AML-193 (cell line): ENCODE measurements at places on chromosomes 13 and 19.

GRCh38 chr13:98176777-98177608 is at the start of gene RNF113B:
TSS of gene RNF113B (minus strand) at chr13:98177269. CDS start at chr13:98177236, 33 bp downstream.
- no peak for DNase-seq

- peak; percentile 90 for DNase-seq
Observed at GRCh38 chr19:4539693-4540581, at the start of gene LRG1. TSS of gene LRG1 (minus strand) at chr19:4540036. CDS start at chr19:4540013, 23 bp downstream.

- DNase-seq: no peak
Observed at GRCh38 chr13:110713642-110713952, at the start of gene ING1. TSS of gene ING1 (plus strand) at chr13:110713700. CDS start at chr13:110714150, 450 bp downstream.

GRCh38 chr19:38561658-38562057 is 56.1 kb downstream of the MAP4K1 start:
- no peak for DNase-seq

DNA sequence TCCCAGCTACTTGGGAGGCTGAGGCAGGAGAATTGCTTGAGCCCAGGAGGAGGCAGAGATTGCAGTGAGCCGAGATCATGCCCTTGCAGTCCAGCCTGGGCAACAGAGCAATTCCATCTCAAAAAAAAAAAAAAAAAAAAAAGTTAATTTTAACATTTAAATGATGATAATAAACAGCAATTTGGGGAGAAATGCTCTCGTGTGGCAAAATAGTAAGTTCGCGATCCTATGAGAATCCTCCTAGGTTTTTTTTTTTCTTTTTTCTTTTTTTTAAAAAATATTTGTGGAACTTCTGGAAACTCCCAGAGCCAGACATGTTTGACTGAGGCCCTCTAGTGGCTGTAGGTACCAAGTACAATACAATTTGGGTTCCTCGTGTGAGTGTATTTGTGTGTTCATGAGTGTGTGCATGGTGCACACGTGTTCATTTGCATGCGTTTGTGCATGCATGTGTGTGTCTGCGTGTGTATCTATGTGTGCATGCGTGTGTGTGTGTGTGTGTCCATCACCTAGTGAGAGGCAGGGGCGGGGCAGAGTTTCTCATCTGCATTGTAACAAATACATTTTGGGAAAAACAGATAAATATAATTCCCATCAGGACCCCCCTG is 31.2 kb downstream of the TMPRSS9 start:
- DNase-seq: peak; percentile 75

GRCh38 chr19:38695317-38695683 is 47.9 kb downstream of the ACTN4 start:
- DNase-seq: no peak

- DNase-seq: no peak
Observed at GRCh38 chr13:66275416-66275815, 954.7 kb downstream of the PCDH9 start.

- no peak for DNase-seq
Observed at GRCh38 chr19:39438270-39438934, 2.7 kb upstream of the RPS16 start.

- peak; percentile 19 for DNase-seq
Observed at GRCh38 chr19:31312009-31312676, 37.1 kb downstream of the TSHZ3 start.

GRCh38 chr13:102868366-102868936 is 22.6 kb downstream of the ERCC5 start:
- DNase-seq: no peak

DNA sequence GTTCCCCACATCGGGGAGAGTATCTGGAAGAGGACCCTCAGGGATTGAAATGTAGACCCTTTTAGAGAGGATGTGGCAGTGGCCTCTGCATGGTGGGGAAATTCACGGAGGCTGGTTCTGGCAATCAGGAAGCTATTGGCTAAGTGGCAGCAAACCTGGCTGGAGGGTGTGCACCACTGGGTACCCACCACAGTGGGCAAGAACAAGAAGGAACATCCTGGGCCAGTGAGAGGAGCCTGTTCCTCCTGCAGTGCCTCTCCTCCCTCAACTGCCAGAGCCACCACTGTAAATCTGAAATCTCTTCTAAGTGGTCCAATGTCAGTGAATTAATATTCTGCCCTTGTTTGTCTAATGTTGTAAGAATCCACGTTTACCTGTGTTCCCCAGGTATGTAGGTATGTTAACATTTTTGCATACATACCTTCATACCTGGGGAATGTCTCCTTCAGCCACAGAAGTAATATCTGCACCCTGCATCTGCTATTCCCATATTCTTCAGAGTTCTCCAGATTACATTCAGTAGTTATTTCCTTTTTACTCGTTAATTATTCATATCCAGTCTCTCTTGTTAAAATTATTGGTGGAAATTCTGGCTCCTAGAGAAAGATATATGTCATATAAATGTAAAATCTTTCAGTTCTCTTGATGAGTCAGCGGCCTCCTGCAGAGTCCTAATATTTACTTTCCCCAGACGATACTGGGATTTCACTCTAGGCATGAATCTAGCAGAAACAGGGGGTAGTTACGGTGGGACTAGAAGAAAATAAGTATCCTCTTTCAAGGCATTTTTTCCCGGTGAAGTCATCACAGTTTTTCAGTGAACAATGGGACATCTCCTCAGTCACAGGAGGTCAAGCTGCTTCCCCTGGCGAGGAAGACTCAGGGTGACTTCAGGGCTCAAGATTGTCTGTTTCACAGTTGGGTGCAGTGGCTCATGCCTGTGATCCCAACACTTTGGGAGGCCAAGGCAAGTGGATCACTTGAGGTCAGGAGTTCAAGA is 148.3 kb downstream of the MYO16 start:
- DNase-seq: no peak

DNA sequence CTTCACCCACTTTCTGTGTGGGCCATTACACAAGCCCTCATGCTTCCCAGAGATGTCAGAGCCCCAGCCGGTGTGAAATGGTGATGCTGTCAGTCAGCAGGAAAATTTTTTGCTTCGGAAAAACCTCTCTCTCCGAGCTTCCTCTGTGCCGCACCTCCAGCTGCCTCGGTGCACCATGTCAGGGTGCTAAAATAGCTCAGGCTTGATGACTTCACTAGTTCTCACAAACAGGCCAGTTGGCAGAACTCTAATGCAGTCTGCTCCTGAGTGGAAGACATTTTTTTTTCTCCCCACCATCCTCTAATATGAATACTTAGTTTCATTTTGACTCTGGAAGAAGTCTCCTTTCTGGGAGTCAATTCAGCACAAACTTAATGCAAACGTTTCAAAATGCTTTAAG is 71.3 kb downstream of the KLF12 start:
- no peak for DNase-seq

GRCh38 chr13:111394211-111394922 is 73.9 kb downstream of the TEX29 start:
- no peak for DNase-seq

DNA sequence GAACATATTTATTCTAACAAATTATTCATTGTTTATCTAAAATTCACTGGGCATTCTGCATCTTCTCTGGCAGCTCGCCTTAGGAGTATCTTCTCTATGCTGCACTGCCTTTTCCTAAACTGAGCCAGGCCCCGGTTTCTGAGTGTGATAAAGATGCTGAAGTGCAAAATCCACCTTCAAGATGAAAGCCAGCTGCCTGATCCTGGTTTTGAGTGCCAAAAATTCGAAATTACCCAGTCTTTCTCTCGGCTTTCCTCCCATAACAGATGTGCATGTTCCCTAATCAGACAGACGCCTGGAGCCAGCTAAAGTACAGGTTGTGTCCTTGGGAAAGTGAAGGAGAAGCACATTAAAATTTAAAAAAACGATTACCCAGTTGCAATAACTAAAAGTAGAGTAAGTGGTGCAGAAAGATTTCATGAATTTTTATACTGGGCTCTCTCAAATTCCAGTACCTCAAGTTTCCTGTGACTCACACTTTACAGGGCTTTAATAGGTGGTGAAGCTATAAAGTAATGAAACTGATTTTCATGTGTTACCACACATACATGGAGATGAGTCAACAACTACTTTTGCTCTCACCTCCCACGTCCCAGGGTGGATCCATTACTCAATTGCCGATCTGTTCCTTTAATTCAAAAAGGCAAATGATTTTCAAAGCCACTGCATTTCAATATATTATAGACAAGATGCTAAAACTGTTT is 65.0 kb upstream of the GTF2F2 start:
- DNase-seq: peak; percentile 29

- no peak for DNase-seq
Observed at GRCh38 chr19:5107432-5108122, 138.7 kb downstream of the KDM4B start.

GRCh38 chr13:64054321-64054720 is 2638.7 kb upstream of the PCDH20 start:
- no peak for DNase-seq

- no peak for DNase-seq
Observed at GRCh38 chr13:113950451-113951245, 23.2 kb downstream of the C13orf46 start.

DNA sequence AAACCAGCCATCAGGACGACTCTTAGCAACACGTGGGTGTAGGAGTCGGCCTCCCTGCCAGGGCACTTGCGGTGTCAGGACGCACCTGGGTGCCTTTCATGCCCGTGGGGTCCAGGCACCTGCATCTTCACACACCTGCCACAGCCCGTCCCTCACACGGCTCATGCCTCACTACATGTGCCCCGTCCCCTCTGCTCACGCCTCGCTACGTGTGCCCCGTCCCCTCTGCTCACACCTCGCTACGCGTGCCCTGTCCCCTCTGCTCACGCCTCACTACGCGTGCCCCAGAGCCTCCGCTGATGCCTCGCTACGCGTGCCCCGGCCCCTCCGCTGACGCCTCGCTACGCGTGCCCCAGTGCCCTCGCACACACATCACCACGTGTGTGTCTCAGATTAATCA is 58.0 kb upstream of the F7 start:
- DNase-seq: no peak

DNA sequence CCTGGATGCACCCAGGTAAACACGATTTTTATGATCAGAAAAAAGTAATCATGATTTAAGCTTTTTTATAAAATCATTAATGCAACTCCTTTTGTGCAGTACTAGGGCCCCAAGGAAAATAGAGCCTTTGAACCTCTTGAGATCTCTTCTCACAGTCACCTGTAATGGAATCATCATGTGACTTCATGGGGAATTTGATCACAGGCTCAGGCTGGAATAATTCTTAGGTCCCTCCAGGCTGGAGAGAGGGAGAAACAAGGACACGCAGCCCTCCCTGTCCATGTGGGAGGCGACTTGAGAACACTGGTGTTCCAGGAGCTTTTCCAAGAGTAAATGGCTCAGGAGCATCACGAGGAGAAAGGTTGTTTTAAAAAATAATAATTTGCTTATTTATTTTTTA is 156.1 kb downstream of the NUFIP1 start:
- no peak for DNase-seq

DNA sequence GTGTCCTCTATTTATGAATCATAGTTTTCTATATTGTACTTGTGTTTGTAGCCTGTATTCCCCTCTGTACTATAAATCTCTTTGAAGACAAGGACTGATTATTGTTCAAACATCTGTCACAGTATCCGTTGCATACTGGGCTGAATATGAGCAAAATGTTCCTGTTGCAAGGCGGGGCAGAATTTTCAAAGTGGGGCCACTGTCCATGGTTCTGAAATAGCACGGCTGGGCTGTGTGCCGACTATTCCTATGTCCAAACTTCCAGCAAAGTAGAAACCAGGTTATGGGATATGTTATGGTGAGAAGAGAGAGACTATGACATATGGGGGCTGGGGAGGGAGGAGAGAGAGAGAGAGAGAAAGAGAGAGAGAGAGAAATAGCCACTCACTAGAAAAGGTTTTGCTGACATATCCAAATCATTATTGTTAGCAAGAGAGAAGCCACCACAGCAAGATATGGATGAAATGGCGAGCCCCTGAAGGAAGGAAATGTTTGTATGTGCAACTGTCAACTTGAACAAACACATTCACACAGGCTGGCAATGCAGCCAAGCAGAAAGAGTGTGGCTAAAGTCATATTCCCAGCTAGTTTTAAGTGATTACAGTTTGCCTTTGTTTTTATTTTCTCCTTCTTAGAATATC is 107.0 kb upstream of the GPR12 start:
- DNase-seq: peak; percentile 10

DNA sequence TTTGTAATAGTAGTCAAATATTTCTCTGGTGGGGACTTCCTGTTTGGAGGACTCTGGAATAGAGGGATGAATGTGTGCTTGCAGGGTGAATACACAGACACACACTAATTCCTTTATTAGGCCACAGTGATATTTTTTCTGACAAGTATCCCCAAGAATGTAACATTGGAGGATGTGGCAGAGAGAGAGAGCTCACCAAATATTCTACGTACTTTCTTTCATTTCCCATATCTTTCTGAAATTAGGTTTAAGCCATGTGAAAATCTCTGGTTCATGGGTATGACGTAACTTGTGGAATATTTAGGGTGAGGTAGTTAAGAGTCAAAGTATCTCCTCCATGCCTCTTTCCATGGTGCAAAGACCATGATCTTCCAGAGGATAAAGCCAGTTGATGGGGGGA is 463.4 kb downstream of the DIAPH3 start:
- DNase-seq: no peak

GRCh38 chr19:4567584-4568071 is 8.1 kb upstream of the SEMA6B start:
- DNase-seq: peak; percentile 21

- DNase-seq: no peak
Observed at GRCh38 chr13:30687601-30688000, 47.7 kb upstream of the ALOX5AP start.

DNA sequence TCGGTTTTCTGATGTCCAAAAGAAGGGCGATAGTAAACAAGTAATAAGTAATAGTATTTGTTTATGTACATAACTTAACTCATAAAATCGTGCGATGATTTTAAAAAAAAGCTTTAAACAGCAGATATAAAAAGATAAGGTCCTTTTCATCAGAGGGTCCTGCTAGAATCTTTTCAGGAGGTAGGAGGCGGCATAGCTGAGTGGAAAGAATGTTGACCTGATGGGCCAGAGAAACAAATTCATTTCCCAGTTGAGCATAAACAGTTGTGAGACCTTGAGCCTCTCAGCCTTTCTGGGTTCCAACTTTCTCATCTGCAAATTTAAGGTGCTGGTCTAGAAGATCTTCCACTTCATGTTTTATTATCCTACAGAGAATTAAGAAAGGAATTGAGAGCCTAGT is 173.5 kb downstream of the LACC1 start:
- DNase-seq: no peak

- no peak for DNase-seq
Observed at GRCh38 chr13:97986835-97987234, 33.4 kb downstream of the IPO5 start.

DNA sequence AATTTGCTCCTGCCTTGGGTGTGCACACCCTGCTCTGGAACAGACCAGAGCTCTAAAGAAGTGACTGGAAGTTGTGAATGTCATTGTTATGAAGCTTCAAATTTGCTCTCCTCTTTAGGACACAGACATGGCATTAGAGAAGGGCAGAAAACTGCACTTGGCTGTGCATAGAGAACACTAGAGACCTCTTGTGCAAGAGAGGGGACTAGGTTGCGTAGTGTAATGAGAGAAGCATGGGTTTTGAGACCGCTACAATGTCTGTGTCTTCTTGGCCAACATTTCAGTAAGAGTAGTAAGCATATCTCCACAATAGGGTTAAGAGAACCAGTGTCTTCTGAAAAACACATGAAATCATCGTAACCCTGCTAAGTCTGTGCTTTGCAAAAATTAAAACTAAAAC is 423.3 kb downstream of the SPRY2 start:
- DNase-seq: peak; percentile 18
